ENCODE measurements at places on chromosomes 3 and 15.

GRCh38 chr3:10006048-10006761, 19.6 kb upstream of the EMC3 start:
- no peak for DNase-seq

GRCh38 chr15:77786956-77787355, 154.2 kb upstream of the LINGO1 start:
- DNase-seq = no peak

DNA sequence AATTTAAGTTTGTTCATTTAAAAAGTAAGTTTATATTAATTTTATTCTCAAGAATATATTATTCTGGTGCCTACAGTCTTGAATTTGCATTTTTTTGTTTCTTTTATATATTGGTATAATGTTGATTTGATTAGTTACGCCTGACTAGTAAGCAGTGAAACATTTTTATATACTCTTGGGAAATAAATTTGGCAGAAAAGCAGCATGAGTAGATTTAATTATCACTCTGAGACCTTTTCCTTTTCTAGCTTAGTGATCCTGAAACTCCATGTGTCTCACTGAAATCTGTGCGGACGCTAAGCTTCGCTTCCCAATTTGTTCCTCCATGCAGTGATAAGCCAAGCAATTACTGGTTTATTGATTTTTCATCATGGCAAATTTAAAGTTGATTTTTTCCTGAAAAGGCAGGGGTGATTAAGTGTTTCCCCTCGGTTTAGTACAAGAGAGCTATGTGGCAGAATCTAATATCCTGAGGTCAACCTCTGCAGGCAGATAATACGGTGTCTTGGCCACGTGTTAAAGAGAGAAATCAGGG, 87.2 kb upstream of the MLF1 start:
- no peak for DNase-seq

GRCh38 chr3:26752466-26752865, 129.9 kb downstream of the LRRC3B start:
- no peak for DNase-seq

GRCh38 chr3:127791221-127791913, 30.9 kb downstream of the MGLL start:
- no peak for DNase-seq
